Ascending aorta (tissue), 2 donors: ENCODE measurements at places on chromosomes 5 and 9. TPM values are rescaled to one million over a fixed set of nuclear protein-coding genes. Genes with fewer than 3 reads are reported as not detected.

The GRIA1 gene
- total RNA-seq = 7.0 TPM

The ACOT12 gene
- total RNA-seq = not detected

The F12 gene
- total RNA-seq = not detected

The NXNL2 gene
- total RNA-seq = not detected

The EIF4E1B gene
- total RNA-seq = not detected

DNA sequence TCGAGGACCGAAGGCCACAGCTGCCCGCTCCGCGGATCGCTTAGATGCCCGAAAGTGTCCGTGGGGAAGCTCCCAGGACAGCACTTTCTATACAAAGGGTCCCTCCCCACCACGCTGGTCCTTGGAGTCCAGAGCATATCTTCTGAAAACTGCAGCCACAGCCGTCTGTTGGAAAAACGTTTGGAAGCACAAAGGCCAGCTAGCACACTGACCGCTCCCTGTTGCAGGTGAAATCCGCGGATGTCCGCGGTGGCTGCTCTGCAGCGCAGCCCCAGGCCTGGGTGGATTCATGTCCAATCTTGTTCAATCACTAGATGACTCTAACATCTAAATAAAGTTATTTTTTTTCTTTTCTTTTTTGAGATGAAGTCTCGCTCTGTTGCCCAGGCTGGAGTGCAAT is 32.8 kb upstream of the FANCC start:
- H3K4me3 ChIP-seq = no peak overlapping the region
- H3K27me3 ChIP-seq = peaks cover 6% of the 10 kb centered on the region
- no peaks in the 10 kb centered on the region for H3K36me3 ChIP-seq
- H3K27ac ChIP-seq = no peak overlapping the region
- no peaks in the 10 kb centered on the region for H3K4me1 ChIP-seq
- no peak for DNase-seq

DNA sequence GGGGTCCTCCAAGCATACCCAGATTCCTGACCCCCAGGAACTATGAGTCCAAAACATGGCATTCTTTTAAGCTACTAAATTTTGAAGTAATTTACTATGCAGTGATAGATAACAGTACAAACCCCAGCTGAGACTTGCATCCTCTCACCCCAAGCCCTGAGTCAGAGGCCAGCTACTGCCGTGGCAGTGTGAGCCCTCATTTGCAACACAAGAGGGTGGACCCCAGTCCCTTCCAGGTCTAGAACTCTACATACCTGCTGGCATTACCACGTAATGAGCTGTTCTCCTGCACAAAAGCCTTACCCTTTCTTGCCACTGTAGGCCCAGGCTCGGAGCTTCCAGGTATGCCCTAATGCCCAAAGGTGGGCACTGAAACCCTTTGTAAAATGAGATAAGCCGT is 108.6 kb upstream of the ERCC6L2 start:
- H3K4me3 ChIP-seq = no peak overlapping the region
- DNase-seq = no peak
- H3K27me3 ChIP-seq = no peaks in the 10 kb centered on the region
- no peak overlapping the region for H3K27ac ChIP-seq
- no peaks in the 10 kb centered on the region for H3K4me1 ChIP-seq

DNA sequence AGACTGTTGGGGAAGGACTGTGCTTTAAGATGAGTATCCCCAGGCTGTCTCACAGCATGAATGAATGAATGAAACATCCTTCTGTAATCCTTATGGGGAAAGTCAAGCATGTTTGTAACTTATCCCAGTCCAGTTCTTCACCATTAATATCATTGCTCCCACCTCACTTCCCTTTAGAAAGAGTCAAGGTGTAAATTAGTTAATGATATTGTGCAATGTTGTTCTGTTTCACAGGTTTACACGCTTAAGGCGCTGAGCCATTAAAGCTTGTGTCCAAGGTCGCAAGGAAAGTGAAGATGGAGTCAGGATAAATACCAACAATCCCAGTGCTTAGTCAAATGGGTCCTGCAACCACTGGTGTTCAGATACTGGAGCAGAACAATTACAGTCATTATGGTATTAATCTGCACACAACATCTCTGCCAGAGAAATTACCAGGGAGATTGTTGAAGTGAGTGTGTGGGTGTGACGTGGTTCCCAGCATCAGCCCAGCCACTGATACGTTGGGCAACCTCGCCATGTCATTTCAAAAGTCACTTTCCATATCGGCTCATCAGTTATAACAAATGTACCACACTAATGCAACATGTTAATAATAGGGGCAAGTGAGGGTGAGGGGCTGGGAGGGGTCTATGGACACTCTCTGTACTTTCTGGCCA is 1.5 kb upstream of the MYO10 start:
- H3K27ac ChIP-seq = no peak overlapping the region
- H3K4me3 ChIP-seq = no peak overlapping the region
- no peaks in the 10 kb centered on the region for H3K36me3 ChIP-seq
- DNase-seq = no peak
- no peaks in the 10 kb centered on the region for H3K4me1 ChIP-seq
- H3K27me3 ChIP-seq = no peaks in the 10 kb centered on the region

DNA sequence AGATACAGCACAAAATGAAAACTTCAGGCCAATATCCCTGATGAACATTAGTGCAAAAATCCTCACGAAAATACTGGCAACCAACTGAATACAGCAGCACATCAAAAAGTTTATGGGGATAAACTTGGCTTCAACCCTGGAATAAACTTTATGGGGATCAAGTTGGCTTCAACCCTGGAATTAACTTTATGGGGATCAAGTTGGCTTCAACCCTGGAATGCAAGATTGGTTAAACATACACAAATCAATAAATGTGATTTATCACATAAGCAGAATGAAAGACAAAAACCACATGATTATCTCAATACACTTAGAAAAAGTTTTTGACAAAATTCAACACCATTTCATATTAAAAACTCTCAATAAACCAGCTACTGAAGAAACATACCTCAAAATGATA is 213.7 kb upstream of the DMRTA1 start:
- no peak for DNase-seq
- H3K4me3 ChIP-seq = no peak overlapping the region
- H3K36me3 ChIP-seq = no peaks in the 10 kb centered on the region
- no peaks in the 10 kb centered on the region for H3K4me1 ChIP-seq
- no peak overlapping the region for H3K27ac ChIP-seq

GRCh38 chr5:71894091-71894490 is 175.0 kb downstream of the CARTPT start:
- peaks cover 10% of the 10 kb centered on the region for H3K4me1 ChIP-seq
- no peaks in the 10 kb centered on the region for H3K36me3 ChIP-seq
- DNase-seq = no peak
- H3K4me3 ChIP-seq = no peak overlapping the region
- H3K27ac ChIP-seq = no peak overlapping the region
- no peaks in the 10 kb centered on the region for H3K27me3 ChIP-seq

GRCh38 chr5:24065779-24066178 is 558.4 kb downstream of the PRDM9 start:
- no peaks in the 10 kb centered on the region for H3K36me3 ChIP-seq
- H3K27ac ChIP-seq = no peak overlapping the region
- no peak for DNase-seq
- H3K4me3 ChIP-seq = no peak overlapping the region

GRCh38 chr9:27065288-27065687 is 43.7 kb upstream of the TEK start:
- H3K36me3 ChIP-seq = no peaks in the 10 kb centered on the region
- H3K27me3 ChIP-seq = no peaks in the 10 kb centered on the region
- H3K4me3 ChIP-seq = no peak overlapping the region
- DNase-seq = no peak
- no peak overlapping the region for H3K27ac ChIP-seq

GRCh38 chr5:172979778-172980177 is 3.8 kb upstream of the ATP6V0E1 start:
- no peak overlapping the region for H3K4me3 ChIP-seq
- H3K27ac ChIP-seq = no peak overlapping the region
- no peaks in the 10 kb centered on the region for H3K36me3 ChIP-seq
- H3K4me1 ChIP-seq = peaks cover 7% of the 10 kb centered on the region
- H3K27me3 ChIP-seq = no peaks in the 10 kb centered on the region
- no peak for DNase-seq

GRCh38 chr5:1642221-1642620 is 118.5 kb upstream of the LPCAT1 start:
- H3K36me3 ChIP-seq = no peaks in the 10 kb centered on the region
- no peak overlapping the region for H3K27ac ChIP-seq
- no peak for DNase-seq
- H3K4me1 ChIP-seq = peaks cover 5% of the 10 kb centered on the region
- H3K27me3 ChIP-seq = peaks cover 5% of the 10 kb centered on the region
- no peak overlapping the region for H3K4me3 ChIP-seq

DNA sequence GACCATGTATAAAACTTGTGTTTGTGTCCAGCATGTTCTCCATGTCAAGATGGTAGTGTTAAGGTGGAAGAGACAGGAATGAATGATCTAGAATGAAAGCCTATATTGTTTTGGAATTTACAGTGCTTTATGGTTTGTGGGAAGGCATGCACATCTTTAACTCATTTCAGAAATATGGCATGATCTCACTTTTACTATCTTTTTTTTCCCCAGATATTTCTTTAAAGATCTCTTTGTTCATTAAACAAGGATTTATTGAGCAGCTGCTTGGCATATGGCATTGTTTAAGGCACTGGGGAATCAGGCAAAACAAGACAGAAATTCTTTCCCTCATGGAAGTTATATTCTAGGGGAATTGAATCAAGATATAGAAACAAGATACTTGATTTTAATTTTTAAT is 51.7 kb downstream of the SLC12A2 start:
- H3K4me3 ChIP-seq = no peak overlapping the region
- no peaks in the 10 kb centered on the region for H3K4me1 ChIP-seq
- no peak overlapping the region for H3K27ac ChIP-seq
- no peaks in the 10 kb centered on the region for H3K36me3 ChIP-seq
- no peak for DNase-seq
- no peaks in the 10 kb centered on the region for H3K27me3 ChIP-seq

DNA sequence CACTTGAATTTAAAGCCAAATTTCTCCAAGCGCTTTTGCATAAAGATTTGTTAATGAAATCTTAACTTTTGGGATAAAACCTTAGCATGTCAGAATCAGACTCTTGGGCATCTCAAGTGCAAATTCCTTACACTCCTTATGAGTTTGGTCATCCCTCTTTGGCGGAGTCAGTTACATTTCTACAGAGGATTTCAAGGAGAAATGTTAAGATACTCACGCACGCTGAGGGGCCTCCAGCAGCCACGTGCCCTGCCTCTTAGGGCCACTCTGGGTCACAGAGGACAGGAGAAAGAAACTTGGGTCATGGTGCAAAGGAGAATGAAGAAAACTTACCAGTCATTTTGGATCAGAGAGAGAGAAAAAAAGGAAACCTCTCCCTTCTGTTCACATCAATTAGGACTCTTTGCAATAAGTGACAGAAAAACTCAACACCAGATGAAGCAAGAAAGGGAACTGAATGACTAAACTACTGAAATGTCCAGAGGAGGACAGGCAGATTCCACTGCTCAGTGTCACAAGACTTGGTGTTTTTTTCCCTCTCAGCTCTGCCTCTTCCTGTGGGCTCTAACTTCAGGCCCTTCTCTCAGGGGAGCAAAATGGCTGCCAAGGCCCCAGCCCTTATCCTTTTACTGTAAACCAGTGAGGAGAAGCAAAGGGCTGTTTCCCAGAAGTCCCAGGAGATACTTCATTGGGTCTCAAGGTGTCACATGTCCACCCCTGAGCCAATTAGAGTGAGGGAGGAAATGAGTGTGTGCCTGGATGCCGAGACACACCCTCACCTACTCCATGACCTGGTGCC is 63.3 kb upstream of the NFIL3 start:
- H3K36me3 ChIP-seq = no peaks in the 10 kb centered on the region
- DNase-seq = no peak
- no peaks in the 10 kb centered on the region for H3K27me3 ChIP-seq

- no peaks in the 10 kb centered on the region for H3K4me1 ChIP-seq
- H3K27me3 ChIP-seq = no peaks in the 10 kb centered on the region
- H3K36me3 ChIP-seq = no peaks in the 10 kb centered on the region
- no peak overlapping the region for H3K4me3 ChIP-seq
Observed at GRCh38 chr5:39216631-39217030, 2.7 kb downstream of the FYB1 start.

GRCh38 chr5:58750036-58750435 is 167.2 kb downstream of the RAB3C start:
- no peak overlapping the region for H3K27ac ChIP-seq
- no peaks in the 10 kb centered on the region for H3K4me1 ChIP-seq
- H3K36me3 ChIP-seq = no peaks in the 10 kb centered on the region
- no peak for DNase-seq

GRCh38 chr5:105617436-105618215 is 2053.1 kb downstream of the EFNA5 start:
- H3K27me3 ChIP-seq = no peaks in the 10 kb centered on the region
- H3K4me1 ChIP-seq = no peaks in the 10 kb centered on the region
- H3K36me3 ChIP-seq = no peaks in the 10 kb centered on the region
- no peak overlapping the region for H3K27ac ChIP-seq
- no peak overlapping the region for H3K4me3 ChIP-seq

DNA sequence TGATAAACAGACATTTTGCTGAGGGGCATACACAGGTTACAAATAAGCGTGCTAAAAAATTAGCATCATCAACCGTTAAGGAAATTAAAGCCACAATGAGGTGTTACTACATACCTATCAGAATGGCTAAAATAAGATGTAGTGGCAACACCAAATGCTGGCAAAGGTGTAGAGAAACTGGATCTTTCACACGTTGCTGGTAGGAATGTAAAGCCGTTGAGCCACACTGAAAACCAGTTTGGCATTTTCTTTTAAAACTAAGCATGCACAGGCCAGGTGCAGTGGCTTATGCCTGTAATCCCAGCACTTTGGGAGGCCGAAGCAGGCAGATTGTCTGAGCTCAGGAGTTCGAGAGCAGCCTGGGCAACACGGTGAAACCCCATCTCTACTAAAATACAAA is 67.0 kb upstream of the SYK start:
- no peak overlapping the region for H3K4me3 ChIP-seq
- H3K27me3 ChIP-seq = no peaks in the 10 kb centered on the region
- no peaks in the 10 kb centered on the region for H3K4me1 ChIP-seq
- DNase-seq = no peak
- no peaks in the 10 kb centered on the region for H3K36me3 ChIP-seq

- no peak for DNase-seq
- H3K27me3 ChIP-seq = no peaks in the 10 kb centered on the region
- H3K27ac ChIP-seq = no peak overlapping the region
- no peaks in the 10 kb centered on the region for H3K4me1 ChIP-seq
Observed at GRCh38 chr9:84668196-84669012, 1.1 kb upstream of the NTRK2 start.

DNA sequence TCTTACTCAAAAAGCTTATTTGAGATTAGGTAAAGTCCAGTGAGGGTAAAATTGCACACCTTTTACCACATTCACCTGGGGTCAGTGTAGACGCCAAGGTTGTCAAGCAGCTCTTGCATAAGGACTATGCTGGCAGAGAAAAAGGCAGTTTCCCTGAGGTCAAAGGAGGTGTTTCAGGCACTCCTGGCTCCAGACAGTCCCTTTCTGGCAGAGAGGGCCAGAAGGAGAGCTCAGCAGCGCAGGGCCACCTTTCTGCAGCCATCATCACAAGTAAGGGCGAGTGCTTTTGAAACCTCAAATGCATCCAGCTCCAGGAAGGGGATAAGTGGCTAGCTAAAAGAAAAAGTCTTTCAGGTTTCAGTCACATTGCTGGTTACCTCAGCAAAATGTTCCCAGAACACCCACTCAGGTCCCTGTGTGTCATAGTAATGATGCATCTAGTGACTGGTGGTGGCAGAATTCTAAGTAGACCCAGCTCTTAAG is 16.7 kb upstream of the IL13 start:
- no peaks in the 10 kb centered on the region for H3K4me1 ChIP-seq
- no peak for DNase-seq
- H3K36me3 ChIP-seq = peaks cover 40% of the 10 kb centered on the region
- no peak overlapping the region for H3K4me3 ChIP-seq
- H3K27me3 ChIP-seq = no peaks in the 10 kb centered on the region
